ENCODE measurements at places on chromosomes 4 and X.

DNA sequence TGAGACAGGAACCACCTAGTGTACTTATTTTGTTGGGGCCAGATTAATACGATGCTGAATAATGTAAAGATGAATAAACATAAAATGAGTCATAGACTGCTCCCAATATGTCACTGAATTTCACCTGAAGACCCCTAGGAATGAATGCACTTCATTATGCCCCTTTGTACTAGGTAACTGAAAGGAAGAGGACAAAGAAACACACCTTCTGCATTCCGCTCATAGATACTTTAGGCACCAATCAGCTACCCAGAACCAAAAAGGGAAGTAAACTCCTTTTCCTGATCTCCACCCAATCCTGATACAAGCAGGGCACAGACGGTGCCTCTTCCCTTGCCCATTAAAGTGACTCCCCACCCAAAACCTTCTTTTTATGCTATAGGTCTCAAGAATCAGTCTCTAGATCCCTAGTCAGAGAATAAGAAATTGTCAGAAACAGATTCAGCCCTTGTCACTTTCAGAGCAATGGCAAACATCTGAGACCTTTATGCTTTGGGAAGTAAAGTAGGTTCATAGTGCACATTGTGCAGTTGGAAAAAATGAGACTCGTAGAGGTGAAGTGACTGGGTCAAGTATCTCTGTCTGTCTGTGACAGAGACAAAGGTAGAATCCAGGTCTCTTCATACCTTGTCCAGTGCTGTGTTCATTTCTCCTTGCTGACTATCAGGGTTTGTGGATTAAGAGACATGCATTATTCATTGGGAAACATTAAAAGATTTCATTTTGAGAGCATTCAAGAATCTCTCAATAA lies 2.3 kb downstream of the GPR174 start:
- no peak for DNase-seq

DNA sequence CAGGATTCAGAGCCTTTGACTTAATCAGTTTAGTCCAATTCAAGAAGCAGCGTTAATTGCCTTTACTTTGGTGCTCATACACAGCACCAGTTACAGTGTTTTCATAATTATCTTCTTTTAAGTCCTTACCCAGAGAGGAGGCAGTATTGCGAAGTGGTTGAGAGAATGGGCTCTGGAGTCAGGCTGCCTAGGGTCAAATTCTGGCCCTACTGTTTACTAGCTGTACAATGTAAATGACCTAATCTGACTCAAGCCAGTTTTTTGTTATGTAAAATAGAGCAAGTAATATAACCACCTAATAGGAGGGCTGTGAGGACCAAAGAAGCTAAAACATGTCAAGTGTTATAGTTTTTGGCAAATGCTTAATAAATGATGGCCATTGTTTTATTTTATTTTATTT lies 27.6 kb downstream of the WDR44 start:
- DNase-seq, result no peak

DNA sequence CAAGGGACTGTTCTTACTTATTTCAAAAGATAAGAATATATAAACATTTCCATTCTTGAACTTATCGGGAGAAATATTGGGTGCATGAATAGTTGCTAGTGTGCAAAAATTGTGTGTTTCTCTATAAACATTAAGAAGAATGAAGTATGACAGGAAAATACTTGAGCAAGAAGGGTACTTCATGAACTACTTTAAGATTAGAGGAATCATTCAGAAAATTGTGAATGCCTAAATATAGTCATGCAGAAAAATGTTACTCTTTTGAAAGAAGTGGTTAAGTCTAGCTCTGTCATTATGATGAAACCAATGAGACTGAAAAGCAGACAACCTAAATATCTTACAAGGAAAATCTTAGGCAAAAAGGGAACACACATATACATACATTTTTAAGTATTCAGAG lies 207.8 kb upstream of the PCDH18 start:
- DNase-seq, result no peak

DNA sequence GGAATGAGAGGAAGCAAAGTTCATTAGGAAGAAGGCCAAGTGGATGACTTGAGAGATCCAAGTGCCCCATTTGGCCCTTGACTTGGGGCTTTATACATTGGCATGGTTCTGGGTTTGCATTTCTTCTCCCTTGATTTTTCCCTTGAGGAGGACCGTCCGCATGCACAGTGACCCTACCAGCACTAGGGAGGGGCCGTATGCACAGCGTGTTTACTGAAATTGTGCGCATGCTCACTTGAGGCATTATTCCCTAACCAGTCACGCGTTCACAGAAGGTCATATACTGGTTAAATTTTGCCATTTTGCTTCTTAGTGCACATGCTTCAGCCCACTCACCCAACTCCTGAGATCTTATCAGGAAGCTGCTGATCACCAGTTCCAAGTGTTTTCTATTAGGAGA lies 35.1 kb downstream of the PAGE2 start:
- DNase-seq, result no peak

GRCh38 chr4:99921174-99921573 lies 25.2 kb downstream of the DNAJB14 start:
- DNase-seq, result no peak
